ENCODE measurements at places on chromosomes 3 and 15.

DNA sequence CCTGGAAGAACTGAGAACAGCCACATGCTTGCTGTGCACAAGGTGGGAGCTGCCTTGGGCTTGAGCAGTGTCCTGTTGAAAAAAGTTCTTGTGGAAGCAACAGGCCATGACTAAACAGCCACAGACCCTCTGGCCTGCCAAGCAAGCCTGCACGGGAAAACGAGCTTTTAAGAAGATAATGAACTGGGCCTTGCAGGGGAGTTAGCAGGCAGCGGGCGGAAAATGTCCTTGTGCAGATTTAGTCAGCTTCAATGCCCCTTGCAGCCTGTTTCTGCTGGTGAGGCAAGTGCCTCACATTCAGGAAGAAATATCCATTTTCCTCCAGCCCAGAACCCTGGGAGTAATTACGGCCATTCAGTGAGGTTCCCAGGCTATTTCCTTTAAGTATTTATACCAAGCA is 126.2 kb upstream of the KLHL25 start:
- DNase-seq, result no peak

DNA sequence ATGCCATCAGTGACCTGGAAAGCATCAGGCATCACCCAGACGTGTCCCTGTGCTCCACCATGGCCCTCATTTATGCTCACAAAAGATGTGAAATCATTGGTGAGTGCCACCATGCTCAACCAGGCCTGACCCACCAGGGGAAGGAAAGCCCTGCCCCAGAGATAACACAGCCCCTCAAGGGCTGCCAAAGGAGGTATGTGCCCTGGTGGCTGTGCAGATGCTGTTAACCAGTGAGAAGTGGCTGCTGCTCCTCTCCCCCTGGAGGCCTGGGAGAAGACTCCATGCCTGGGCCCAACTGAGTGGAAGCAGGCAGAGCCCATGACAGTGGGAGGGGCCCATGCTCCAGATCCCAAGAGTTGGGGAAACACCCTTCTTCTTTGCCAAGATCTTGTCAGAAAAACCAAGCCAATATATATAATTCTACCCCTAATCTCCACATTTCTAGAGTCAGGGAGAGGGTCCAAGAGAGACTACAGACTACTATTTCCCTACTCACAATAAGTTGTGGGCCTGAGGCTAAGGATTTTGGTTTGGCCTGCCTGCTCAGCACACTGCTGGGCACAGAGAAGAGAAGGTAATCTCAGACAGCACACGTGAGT is 2.7 kb downstream of the TTC21A start:
- no peak for DNase-seq

DNA sequence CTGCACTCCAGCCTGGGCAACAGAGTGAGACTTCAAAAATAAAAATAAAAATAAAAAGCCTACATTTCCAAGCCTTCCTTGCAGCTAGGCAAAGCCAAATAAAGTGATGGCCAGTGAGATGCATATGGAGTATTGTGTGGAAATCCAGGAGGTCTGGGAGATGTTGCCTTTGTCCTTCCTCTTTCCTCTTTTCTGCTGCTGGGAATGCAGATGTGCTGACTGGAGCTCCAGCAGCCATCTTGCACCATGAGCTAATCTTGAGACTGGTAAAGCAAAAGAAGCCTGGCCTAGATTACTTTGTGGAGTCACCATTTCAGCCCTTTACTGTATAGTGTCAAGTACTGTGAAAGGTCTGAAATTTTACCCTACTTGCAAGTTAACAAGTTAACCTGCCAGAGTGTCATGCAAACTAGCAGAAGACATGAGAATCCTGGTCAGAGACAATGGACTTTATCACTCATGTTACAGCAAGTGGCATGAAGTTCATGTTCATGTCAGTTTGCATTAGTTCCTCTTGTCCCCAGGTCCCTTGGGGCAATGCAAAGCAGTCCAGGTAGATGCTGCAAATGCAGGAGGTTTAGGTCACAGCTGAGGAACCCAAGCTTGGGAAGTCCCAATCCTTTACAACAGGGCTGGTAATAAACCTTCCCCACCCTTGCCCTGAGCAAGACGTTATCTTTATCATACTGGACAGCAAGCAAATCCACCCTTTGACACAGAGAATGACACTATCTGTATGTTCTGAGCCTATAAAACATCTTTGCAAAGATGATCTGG is 103.1 kb downstream of the TLE3 start:
- no peak for DNase-seq

DNA sequence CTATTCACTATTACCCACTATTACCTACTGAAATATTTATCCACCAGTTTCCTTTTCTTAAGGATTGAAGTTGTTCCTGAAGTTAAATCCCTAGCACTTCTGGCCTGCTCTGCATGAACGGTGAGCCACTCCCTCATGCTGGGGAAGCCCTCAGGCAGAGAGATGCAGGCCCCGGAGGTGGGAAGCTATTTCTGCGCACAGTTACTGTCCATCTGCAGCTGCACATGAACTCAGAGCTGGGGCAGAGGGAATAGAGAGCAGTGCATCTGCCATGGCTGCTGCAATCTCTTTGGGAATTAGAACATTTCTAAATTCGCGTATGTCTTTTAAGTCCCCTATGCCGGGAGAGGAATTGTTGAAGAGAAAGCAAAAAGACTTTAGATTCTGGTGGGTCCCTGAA is 6.3 kb upstream of the GALNT15 start:
- no peak for DNase-seq
